Sciatic nerve (tissue), 2 donors: ENCODE measurements at places on chromosomes 13 and 19. TPM values are rescaled to one million over a fixed set of nuclear protein-coding genes. Genes with fewer than 3 reads are reported as not detected.

- no peak for DNase-seq
Observed at GRCh38 chr13:88217883-88218282, 546.7 kb downstream of the SLITRK5 start.

- DNase-seq: no peak
Observed at GRCh38 chr13:80408270-80408669, 67.3 kb upstream of the SPRY2 start.

DNA sequence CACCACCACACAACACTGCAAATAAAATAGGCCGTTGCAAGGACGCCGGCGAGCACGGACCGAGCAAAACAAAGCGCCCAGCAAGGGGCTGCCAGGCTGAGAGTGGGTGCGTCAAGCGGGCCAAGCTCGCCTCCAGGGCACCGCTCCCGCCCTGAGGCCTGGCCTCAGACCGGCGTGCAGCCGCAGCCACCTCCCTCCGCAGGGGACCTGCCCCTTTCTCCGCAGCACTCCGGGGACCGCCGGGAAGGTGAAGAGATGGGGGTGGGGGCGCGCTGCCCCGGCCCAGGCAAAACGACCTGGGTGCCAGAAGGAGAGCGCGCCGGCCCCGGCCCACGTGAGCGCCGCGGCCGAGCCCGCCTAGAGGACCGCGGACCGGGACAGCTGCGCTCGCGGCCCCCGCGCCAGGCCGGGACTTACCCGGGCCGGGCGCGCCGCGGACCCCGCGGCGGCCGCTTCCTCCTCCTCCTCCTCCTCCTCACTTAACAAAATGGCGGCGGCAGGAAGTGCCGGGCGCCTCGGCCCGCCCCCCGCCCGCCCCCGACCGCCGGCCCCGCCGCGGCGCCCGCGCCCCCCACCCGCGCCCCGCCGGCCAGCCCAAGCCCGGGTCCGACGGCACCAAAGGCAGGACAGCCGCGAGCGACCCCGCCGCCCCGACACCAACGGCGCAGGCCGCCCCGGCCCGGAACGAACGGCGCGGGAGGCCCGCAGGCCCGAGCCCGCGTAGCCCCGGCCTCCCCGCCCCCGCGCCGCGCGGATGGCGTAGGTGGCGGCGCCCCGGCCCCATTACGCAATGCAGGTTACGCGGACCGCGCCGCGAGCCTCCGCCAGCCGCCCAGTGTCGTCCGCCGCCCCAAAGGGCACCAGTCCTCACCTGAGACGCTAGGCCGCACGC is 674 bp downstream of the BRD4 start:
- DNase-seq: peak; percentile 75

- no peak for DNase-seq
Observed at GRCh38 chr19:34241513-34242337, 12.6 kb upstream of the GARRE1 start.

- DNase-seq: no peak
Observed at GRCh38 chr13:84032116-84032515, 149.8 kb upstream of the SLITRK1 start.

CACNG6 gene
- not detected for total RNA-seq

GRCh38 chr13:42221121-42221765 is 50.7 kb upstream of the AKAP11 start:
- DNase-seq: no peak

- no peak for DNase-seq
Observed at GRCh38 chr13:109243311-109243951, 543.0 kb downstream of the IRS2 start.
